Stimulated activated CD8-positive, alpha-beta memory T cell treated with anti-CD3 and anti-CD28 coated beads, Interleukin-4, amount 100 ng/mL, for 4 hours (primary cell): ENCODE measurements at places on chromosomes 4 and X.

- DNase-seq = no peak
These were observed 28.5 kb downstream of the EGFL6 start for GRCh38 chrX:13597874-13598273.

DNA sequence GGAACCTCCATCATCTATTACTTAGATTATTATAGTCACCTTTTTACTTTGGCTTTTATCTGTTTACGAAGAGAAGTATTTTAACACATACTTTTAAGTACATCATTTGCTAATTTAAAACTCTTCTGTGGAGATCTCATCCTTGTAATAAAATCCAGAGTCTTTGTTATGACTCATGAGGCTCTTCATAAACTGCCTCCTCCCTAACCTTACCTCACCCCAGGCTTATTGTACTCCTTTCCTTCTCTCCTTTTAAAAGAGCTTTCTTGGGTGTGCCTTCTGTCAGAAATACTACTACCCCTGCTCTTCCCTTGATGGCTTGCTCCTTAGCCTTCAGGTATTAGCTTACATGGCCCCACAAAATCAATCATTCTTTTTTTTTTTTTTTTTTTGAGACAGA lies 6.6 kb downstream of the ARL9 start:
- no peak for DNase-seq

DNA sequence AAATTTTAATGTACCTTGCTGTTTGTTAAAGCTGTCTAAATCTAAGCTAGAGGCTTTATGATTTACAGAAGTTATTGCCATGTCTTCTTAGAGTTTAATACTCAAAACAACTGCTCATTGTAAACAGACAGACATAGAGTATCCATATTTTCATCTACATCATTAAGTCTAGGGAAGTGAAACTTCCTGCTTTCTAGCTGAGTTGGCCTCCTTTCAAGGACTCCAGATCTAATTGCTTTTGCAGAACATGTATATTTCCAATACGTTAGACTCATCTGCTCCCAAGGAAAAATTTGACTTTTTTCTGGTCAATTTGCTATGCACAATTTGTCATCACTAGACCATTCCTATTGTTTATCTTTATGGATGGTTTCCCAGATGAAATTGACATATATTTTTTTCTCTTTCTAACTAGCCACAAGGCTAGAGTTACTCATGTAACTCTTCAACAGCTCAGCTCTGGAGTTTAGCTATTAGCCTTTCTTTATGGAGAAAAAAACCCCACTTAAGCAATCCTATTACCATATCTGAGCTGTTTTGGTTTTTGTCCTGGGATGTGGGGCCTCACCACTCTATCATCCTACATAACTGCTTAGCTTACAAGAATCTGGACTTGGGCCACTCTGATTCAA lies 122.9 kb downstream of the PPA2 start:
- no peak for DNase-seq

GRCh38 chr4:132330994-132331393 lies 818.1 kb upstream of the PCDH10 start:
- DNase-seq = no peak

- DNase-seq = no peak
These were observed 23.2 kb upstream of the AMELX start for GRCh38 chrX:11269996-11270395.

- DNase-seq = no peak
These were observed 74.4 kb upstream of the DDX3X start for GRCh38 chrX:41259516-41259915.

- DNase-seq = peak; percentile 26
These were observed 14.5 kb upstream of the PRRG3 start for GRCh38 chrX:151680805-151681204.

GRCh38 chr4:122921971-122922876 lies at the start of gene NUDT6:
NUDT6 (minus strand) TSS chr4:122922597; CDS start chr4:122922572, 25 bp downstream.
- no peak for DNase-seq

DNA sequence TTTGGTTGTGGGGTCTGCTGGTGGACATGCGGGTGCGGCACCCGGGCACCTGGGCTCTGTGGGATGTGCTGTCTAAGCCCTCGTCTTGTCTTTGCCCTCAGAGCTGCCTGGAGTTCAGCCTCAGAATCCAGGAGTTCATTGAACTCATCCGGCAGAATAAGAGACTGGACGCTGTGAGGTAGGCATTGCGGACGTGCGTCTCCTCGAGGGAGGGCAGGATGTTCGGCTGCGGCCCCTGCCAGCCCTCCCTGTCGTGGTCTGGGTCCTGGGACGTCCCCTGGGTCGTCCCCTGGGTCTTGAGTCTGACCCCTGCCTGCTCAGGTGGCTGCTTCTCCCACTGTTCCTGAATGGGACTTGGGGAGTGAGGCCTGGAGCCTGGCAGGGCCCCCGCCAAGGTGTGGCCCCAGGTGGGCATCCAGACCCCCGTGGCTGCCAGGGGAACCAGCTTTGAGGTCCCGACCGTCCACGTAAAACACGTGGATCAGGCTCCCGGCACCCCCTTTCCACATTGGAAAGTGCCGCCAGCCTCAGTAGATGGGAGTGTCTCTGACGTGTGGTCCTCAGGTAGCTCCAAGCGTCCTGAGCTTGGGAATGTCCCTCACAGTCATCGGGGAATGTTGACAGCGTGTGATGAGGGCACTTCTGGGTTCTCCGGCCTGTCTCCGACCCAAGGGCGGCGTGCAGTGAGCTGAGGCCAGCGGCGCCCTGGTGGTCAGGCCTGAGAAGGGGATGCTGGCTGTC lies 19.3 kb upstream of the UVSSA start:
- DNase-seq = no peak

- no peak for DNase-seq
These were observed 1.4 kb upstream of the AADAT start for GRCh38 chr4:170091069-170091696.

GRCh38 chr4:60209588-60209987 lies 990.5 kb upstream of the ADGRL3 start:
- no peak for DNase-seq

GRCh38 chrX:6777238-6778002 lies 242.5 kb upstream of the VCX3A start:
- no peak for DNase-seq

- no peak for DNase-seq
These were observed 132.3 kb upstream of the PJA1 start for GRCh38 chrX:69297506-69297905.

DNA sequence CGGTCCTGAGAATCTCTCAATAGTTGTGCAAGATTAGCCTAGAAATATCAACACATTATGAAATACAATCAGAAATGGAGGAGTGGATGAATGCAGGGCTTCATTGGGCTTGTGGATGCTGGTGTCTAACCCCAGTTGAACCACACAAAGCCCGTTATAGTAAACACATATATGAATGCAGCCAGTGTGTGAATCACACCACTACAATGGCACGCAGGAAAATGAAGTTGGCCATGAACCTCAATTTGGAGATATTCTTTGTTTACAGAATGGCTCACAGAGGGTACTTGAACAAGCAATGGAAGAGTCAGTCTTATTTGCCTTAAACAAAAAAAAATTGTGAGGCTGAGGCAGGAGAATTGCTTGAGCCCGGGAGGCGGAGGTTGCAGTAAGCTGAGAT lies 57.8 kb downstream of the SOD3 start:
- DNase-seq = no peak

- no peak for DNase-seq
These were observed 21.4 kb downstream of the GAB3 start for GRCh38 chrX:154729439-154729838.

DNA sequence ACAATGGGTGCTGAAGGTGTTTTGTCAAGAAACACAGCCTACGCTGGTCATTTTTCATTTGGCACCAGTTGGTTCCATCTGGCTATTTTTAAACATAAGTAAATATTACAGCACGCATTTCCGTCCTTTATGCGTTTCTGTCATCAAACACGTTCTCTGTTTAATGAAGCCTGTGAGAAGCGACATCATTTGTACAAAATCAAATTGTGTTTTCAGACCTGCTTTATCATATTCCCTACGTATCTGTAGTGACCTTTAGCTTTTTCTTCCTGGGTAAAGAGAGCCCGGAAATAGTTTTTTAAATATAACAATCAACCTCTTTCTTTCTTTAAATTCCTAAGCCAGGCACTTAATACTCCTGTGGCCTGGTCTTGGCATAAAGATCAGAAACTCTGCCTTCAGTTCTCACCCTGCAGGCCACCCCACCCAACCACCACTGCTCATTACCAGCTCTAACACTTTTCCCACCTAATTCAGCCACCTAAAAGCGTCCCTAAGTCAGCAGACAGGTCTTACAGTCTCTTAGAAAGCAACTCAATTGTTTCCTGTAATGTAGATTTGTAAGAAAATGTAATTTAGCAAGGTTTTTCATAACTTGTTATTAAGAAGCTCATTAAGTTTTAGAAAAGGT lies 30.4 kb downstream of the ACSL1 start:
- DNase-seq = no peak

GRCh38 chr4:32002037-32002747 lies 1282.0 kb downstream of the PCDH7 start:
- DNase-seq = no peak

GRCh38 chr4:153785910-153786721 lies 2.8 kb downstream of the SFRP2 start:
- no peak for DNase-seq

- DNase-seq = no peak
These were observed 141.7 kb downstream of the HHIP start for GRCh38 chr4:144787365-144788258.

DNA sequence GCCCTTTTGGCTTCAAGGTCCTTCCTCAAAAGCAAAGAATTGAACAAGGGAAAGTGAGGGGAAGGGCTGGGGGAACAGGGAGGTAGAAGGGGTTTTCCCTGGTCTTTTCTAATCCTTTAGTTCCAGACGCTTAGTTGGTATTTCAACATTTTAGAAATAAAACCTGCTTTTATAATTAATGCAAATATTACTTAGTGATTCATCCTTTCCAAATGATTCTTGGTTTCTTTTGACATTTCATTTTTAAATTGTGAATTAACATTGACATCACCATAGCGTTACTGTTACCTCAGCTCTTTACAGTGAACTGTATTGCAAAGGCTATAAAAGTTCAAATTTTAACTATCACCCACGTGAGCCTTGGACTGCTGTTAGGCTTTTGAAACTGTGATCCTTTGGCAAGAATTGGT lies 20.9 kb downstream of the NFKB1 start:
- DNase-seq = no peak

- DNase-seq = no peak
These were observed 78.5 kb upstream of the DDIT4L start for GRCh38 chr4:100268789-100269188.

DNA sequence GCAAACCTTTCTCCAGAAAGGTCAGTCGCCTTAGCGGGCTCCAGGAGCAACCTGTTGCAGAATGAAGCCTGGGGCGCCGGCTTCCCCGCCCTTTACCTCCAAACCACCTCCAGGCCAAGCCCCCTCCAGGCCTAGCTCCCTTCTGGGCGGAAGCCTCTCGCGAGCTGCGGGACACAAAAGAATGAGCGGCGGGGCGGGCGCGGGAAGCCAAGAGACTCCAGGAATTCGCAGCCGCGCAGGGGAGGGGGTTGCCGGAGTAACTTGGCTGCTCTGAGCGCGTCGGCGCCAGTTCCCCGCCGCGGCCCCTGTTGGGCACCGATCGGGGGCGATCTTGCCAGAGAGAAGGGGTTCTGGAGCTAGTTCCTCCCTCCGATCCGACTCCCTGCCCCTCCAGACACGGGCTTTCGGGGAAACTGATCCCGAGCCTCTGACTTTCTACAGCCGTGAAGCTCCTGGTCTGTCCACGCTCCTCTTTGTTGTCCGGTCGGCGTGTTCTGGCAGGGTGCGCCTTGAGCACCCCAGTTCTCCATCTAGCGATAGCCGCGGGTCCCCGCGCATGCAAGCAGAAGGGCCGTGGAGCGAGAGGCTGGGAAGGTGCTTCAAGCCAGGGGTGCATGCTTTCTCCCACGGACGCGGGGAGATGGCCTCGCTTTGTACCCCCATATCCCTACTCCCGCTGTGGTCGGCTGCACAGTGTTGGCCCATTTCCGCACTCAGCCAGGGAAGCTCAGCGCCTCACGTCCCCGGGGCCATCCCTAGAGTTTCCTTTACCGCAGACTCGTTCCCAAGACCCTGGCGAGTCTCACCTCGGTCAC lies 1.2 kb downstream of the PROM1 start:
- no peak for DNase-seq

DNA sequence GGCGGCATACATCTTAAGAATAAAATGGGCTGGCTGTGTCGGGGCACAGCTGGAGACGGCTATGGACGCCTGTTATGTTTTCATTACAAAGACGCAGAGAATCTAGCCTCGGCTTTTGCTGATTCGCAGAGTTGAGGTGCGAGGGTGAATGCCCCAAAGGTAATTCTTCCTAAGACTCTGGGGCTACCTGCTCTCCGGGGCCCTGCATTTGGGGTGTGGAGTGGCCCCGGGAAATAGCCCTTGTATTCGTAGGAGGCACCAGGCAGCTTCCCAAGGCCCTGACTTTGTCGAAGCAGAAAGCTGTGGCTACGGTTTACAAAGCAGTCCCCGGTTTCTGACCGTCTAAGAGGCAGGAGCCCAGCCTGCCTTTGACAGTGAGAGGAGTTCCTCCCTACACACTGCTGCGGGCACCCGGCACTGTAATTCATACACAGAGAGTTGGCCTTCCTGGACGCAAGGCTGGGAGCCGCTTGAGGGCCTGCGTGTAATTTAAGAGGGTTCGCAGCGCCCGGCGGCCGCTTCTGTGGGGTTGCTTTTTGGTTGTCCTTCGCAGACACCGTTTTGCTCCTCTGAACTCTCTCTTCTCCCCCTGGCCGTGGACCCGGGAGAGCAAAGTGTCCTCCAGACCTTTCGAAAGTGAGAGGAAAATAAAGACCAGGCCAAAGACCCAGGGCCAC lies 1.9 kb downstream of the SHOX start:
- no peak for DNase-seq

- no peak for DNase-seq
These were observed 21.1 kb downstream of the ACOX3 start for GRCh38 chr4:8419222-8420041.

DNA sequence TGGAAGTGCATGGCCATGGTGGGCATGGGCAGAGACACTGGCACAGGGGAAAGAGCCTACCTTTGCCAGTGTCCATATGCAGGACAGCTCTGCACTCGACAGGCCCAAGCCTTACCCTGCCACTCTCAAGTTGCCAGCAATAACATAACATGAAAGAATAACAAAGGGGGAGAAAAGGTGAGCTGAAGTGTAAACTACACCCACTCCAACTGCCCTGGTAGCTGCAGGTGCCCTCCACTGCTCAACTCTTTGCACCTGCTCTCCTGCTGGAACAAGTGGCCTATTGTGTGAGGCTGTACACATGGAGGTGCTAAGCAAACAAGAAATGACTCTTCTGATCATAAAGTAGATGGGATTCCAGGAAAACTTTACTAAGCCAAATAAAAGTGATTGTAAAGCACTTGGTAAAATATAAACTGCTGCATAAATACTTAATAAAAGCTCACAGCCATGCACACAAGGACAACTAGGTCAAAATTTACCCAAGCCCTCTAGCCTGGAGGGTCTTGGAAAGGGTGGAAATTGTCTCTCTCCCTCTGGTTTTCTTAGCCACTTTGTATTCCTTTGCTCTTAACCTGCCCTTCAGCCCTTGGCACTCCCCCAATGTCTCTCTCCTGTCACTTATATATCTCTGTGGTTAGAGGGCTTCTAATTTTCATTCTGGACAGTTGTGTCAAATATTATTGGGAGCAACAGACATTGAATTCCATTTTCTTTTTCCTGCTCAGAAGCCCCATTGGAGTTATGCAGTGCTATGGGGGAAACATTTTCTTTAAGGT lies 261.2 kb upstream of the GPC4 start:
- DNase-seq = no peak
